ENCODE measurements at places on chromosomes 4 and X.

DNA sequence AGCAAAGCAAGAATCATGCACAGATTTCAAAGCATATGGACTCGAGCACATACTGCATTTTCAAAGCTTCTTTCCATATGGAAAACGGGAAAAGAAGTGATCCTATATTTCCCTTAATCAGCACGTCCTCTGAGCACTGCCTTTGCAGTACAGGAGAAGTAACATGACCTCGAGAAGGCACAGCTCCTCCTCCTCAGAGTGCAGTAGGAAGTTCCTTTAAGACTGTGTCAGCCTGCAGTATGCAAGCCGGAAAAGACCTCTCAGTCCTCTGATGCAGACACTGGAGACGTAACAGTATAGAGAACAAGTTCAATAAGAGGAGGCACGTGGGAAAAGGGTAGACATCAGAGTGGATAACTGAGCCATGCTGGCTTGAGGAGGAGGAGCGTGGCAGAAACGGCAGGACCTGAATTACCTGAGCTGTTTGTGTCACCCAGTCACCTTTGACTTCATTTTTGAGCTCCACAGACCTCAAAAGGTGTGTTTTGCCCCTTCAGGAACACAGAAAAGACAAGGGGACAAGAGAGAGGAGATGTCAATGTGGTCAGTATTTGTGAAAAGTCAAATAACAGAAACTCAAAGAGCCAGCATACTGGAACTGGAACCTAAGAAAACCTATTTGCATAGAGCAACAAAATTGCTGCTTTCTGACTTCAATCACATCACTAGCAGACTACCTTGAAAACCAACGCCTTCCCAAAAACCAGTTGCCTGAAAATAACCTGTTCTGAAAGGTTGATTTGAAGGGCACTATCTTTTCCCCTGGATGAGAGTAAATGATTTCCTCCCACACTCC lies 20.8 kb downstream of the IRF2 start:
- peak; percentile 65 for DNase-seq

DNA sequence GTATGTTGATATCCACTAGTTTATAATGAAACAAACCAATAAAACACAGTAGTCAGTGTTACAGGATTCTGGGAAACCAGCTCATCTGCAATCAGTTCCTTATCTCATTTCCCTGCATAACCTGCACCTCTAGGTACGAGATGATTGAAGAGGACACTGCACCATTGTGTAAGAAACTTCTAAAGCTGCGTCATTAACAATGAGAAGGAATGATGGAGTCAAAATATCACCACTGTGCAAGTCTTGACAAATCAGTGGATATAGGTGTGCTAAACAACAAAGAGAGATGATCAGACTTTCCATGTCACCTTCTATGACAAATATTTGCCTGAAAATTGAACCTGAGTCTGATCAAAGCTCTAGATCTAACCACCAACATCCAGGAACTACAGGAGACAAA lies 40.7 kb upstream of the DHX15 start:
- no peak for DNase-seq

GRCh38 chr4:41160012-41160789 lies 54.1 kb downstream of the APBB2 start:
- peak; percentile 53 for DNase-seq

DNA sequence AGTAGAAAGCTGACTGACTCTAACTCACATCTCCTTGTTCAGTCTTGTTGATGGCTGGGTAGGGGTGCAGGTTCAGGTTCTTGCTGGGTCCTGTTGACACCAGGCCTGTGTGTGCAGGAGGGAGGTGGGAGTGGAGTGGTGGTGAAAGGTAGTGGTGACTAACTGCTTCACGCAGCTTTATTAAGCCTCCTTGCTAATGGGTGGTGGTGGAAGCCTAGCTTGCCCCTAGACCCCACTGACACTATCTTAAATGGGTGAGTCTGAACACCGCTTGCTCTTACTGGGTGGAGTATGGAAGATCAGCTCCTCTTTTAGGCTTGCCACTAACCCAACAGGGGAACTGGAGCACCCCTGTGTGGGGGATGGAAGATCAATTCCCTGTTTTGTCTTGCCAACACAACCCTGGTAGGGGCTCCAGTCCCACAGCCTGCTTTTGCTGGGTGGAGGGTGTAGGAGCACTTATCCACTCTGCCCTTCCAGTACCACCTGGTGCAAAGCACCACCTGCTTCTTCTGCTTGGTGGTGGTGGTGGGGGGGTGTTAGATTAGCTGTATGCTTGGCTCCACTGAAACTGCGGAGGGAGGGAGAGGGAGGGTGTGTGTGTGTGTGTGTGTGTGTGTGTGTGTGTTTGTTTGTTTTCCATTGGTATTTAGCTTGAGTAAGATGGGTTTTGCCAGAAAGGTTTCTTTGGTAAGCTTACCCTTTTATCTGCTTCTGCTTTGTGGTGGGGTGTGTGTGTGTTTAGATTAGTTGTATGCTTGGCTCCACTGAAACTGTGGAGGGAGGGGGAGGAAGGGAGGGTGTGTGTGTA lies 25.6 kb downstream of the KDM6A start:
- no peak for DNase-seq

DNA sequence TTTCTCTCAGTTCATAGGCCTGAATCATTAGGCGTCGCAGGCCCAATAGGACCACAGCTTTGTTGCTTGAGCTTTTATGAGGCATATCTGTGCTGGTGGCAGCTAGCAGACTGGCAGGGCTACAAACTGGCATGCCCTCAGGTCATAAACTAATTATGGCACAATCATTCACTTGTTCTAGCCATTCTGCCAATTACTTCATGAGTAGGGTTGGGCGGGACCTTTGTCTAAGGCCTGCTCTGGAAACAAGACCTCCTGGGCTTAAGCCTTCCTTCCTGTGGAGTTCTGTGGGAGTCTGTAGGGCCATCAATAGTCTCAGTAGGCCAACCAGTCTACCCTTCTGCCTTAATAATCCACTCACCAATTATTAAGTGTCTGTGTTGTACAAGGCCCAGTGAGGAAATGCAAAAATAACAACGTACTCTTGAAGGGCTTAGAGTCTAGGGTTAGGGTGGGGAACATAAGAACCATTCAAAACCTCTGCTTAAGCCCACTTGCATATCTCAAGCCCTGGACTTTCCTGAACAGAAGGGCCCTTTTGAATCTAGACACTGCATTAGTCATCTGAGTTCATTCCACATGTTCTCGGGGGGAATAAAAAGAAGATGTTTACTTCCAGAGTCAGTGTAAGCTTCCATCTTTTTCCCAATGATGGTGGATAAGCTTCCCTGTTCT lies 44.5 kb downstream of the SHROOM4 start:
- DNase-seq, result no peak

GRCh38 chrX:96837808-96838207 lies 45.9 kb upstream of the RPA4 start:
- DNase-seq, result no peak

DNA sequence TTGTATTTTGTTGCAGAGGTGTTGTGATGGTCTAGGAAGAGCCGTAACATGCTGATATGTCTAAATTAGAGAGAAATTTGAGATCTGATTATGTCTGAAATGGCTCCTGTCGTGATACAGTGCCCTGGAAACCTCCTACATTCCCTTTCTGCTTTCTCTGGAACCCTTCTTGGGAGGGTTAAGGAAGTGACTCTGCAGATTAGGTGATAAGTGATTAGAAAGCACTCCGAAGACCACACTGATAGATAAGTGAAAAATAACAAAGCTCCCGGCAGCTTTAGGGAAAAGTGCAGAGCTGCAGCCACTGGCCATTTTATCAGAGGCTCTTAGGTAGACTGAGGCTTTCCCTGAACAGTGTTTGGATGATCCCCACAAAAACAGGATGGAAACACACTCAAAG lies 110.6 kb downstream of the MGST2 start:
- no peak for DNase-seq

DNA sequence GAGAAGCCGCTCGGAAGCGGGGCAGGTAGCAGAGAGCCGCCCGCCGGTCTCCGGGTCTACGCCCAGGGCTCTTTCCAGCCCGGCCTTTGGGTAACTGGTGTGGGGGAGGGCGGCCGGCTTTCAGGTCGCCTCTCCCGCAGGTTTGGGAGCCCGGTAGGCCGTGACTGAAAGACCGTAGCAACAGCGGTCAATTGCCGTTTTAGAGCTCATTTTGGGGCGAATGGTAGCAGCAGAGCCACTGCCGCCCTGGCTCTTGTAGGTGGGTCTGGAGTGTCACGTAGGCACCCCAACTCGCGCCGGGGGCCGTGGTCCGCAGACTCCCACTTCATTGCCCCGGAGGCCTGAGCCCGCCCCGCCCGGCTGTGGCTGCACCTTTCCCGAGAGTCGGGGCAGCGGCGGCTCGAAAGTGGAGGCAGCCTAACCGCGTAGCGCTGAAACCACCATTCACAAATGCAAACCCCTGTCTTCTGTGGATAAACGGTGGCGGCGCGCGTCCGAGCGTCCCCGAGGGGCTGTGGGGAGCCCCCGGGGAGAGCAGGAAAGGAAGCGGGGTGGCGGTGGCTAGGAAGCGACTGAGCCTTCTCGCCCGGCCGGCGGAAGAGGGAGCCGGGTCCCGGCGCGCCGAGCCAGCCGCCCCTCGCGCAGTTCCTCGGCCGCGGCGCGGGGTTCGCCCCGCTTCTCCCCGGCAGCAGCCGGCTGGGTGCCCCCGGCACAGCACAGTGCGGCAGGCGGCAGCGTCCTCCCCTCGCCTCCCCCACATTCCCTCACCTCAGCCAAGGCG lies 2185.1 kb upstream of the TENM3 start:
- DNase-seq, result no peak

GRCh38 chr4:183284965-183285364 lies 35.1 kb downstream of the CLDN22 start:
- DNase-seq, result peak; percentile 87

GRCh38 chr4:10524196-10524833 lies 67.1 kb upstream of the ZNF518B start:
- DNase-seq, result no peak

DNA sequence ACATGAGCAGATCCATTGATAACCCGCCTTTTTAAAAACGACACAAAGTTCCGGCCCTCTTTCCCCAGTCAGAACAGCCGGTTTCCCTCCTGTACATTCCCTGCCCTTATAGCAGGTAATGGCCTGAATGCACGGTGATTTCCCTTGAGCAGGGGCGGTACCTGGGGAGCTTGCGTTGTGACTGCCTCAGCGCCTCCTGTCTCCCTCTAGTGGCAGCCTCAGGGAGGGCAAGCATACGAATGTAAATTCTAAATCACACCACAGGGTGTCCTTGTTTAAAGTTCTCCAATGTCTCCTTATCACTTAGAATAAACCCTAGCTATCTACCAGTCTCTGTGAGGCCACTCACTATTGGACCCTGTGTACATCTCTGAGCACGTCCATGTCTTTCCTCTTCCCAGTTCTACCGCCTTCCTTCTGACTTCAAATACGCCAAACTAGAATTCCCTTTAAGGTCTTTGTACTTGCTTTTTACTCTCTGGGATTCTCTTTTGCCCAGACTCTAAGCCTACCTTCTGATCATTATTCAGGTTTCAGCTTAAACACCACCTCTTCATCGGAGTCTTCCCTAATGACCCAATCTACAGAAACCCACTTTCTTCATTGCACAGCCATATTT lies 18.4 kb upstream of the LDB2 start:
- no peak for DNase-seq

DNA sequence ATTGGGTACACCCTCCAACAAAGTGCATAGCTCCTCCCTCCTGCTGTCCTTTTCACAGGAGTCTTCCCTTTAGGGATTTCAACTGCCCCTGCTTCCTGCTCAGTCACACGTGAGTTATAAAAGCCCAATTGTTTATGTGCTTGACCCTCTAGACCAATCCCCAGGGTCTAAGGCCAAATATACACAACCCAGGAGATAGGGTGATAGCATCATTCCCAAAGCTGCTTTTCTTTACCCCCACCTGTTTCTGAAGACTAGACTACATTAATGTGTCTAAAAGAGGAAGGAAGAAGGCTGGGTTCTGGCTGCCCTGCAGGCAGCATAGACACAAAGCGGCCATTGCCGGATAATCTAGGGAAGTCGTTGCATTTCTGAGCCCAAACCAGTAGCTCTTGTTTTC lies 526.7 kb upstream of the FRG1 start:
- no peak for DNase-seq

GRCh38 chr4:22942920-22943559 lies 250.3 kb downstream of the GBA3 start:
- no peak for DNase-seq

GRCh38 chr4:39706741-39707511 lies 9.0 kb downstream of the UBE2K start:
- DNase-seq, result no peak

GRCh38 chr4:88445252-88445651 lies 11.7 kb upstream of the HERC5 start:
- no peak for DNase-seq

DNA sequence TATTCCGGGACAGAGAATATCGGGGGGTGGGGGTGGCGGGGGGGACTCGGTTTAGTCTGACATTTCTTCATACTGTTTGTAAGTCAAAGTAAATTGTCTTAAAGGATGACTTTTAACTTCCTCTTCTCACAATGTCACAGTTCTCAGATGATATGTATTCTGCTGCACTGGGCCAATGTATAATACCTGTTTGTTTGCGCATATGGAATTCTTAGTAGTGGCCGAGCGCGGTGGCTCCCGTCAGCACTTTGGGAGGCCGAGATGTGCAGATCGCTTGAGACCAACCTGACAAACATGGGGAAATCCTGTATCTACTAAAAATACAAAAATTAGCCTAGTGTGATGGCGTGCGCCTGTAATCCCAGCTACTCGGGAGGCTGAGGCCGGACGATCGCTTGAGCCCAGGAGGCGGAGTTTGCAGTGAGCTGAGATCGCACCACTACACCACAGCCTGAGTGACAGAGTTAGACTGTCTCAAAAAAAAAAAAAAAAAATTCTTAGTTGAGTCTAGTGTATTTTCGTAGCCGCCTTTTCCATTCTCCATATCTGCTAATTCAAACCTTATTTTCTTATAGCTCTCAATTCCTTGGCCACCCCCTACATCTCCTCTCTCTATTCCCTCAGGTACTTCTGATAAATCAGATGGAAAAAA lies 851 bp downstream of the POLR2B start:
- no peak for DNase-seq

DNA sequence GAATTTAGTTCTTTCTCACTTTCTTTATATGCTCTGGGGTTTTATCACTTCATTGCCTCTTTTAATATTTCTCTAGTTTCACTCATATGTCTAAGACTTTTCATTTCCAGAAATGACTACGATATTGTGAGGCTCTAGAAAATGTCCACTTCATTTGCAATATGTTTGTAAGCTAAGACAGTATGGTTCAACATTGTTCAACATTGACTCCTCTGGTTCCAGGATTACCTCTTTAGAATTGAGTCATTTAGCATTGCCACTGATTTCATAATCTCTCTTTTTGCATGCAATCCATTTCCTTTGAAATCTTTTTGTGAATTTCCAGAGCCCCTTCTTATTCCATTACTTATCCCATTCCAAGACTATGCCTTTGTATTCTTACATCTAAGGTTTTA lies 32.3 kb downstream of the BBS12 start:
- DNase-seq, result peak; percentile 89

DNA sequence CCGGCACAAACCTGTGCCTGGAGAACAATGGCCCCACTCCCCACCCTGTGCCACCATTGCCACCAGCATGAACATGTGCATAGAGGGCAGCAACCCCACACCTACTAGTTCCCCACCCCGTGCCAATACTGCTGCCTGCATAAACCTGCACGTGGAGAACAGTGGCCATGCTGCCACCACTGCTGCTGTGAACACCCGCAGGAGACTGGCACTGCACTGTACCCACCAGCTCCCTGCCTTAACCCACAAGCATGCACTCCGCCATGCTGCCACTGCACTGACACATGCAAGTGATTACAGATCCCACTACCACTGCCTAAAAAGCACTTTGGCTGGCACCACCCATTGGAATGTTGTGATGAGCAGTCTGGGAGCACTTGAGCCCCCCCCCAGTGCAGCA lies 77.3 kb downstream of the NAA11 start:
- DNase-seq, result no peak

Data from fibroblast of skin of left quadriceps (primary cell).